Activated CD4-positive, alpha-beta T cell treated with anti-CD3 and anti-CD28 coated beads, Interleukin-2, amount 50 U/mL, for 4 hours (primary cell): ENCODE measurements at places on chromosomes 6 and 20.

DNA sequence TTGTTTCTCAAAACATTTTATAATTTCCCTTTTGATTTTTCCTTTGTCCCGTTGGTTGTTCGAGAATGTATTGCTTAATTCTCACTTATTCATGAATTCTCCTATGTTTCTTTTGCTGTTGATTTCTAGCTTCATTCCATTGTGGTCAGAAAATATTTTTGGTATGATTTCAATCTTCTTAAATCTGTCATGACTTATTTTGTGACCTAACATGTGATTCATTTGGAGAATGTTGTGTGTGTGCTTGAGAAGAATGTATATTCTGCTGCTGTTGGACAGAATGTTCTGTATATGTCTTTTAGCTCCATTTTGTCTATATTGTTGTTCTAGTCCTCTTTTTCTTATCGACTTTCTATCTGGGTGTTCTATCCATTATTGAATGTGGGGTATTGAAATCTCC, 286.2 kb upstream of the RNF217 start:
- DNase-seq, result no peak

DNA sequence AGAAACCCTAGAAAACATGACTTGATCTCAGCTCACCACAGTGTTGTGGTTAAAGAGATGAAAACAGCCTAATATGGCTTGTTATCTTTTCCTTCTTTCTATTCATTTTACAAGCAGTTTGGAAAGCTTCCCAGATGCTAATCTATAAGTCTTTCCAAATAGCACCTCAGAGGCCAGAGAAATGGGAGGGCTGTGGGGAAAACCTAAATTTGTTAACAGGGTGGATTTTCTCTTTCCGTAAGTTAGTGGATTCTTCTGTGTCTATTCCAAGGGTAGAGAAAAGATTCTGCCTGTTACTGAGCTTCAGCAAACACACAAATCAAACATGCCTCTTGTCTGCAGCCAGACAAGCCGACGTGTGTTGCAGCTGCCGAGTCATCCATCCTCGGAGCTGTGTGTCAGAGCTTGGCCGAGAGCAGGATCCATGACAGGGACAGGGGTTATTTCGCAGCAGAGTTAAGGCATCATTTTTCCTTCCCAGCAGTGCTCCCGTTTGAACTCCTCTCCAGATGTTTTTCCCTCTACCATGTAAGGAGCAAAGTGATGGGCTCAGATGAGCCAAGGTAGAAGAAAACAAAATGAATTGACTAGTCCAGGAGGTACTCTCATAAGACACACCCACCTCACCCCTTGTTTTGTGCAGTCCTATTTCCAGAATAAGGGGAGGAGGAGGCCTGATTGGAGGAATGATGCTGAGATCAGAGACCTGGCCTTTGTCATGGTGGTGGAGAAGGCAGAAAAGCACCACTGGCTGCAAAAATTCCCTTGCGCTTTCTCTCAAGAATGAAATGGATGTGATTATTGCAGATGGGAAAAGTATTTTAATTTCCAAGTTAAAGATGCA, 560.0 kb downstream of the C6orf118 start:
- DNase-seq, result no peak

GRCh38 chr6:169841251-169841650, 89.8 kb downstream of the ERMARD start:
- DNase-seq, result no peak

DNA sequence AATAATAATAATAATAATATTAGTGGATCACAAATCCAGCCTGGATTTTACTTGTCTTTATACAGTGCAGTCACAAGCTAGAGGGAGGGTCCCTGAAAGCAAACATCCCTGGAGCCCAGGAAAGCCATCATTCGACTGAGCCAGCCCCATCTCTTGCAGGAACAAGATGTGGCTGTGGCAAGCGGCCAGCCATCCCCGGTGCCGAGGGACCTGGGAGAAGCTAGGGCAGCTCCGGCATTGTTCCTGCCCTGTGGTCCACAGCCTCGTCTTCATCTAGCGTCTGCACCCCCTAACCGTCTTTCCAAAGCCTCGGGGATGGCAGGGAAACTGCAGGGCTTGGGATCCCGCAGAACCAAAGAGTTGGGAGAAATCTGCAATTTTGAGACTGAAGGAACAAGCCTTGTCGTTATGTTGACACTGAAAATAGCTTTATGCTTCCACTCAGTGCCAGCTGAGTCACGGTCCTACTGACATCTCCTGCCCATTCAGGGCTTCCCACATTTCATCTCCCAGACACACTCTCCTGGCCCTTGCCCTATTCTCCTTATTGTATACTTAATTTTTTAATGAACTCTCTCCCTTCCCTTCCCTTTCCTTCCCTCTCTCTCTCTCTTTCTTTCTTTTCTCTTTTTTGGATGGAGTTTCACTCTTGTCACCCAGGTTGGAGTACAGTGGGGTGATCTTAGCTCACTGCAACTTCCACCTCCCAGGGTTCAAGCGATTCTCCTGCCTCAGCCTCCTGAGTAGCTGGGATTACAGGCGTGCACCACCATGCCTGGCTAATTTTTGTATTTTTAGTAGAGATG, 62.5 kb upstream of the ZNFX1 start:
- DNase-seq, result no peak

GRCh38 chr6:39906318-39906761, 27.9 kb downstream of the MOCS1 start:
- DNase-seq, result no peak

DNA sequence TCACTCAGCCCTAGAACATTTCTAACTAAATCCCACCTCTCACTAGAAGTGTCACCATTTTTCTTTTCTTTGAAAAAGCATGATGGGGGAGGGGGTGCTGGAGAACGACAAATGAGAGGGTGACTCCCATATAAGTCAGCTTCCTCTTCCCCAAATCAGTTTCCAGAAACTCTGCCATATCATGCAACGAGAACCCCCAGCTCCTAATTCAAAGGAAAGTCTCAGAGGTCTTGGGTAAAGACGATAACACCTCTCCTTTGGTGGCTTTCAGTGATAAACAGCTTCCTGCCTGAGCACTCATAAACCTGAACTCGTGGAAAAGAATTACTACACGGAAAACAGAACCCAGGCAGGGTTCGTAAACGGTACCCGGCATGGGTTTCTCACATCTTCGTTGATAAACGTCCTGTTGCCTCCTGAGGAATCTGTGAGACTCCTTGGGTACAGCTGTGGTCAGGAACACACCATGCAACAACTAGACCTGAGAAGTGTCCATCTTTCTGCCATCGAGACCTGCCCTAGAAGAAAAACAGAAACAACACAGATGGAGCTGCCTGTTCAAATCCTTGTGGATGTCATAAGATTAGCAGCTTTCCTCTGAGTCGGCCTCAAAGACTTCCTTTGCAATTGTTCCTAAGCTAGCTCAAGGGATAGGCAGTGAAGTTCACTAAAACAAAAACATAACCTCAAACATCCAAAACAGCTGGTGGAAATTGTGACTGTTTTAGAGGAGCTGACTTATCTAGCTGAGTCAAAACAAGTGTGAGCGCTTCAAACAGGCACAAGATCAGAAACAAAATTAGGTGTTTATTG, 185.8 kb upstream of the PRDM1 start:
- no peak for DNase-seq

DNA sequence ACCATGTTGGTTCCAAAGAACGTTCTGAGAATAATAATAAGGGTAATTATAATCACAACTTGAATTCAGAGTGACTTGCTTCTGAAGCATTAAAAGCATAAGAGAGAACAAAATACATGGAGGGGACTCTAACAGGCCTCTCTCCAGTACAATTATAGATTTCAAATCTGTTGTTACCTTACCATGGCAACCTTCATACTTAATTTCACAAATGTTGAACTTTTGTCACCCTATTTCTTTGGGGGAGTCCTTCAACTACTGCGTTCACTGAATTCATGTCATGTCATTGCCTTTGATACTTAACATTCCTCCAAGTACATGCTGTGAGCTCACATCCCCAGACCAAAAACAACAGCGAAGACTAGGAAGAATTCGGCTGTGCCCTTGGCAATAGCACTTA, 104.0 kb downstream of the MKKS start:
- DNase-seq, result no peak

- no peak for DNase-seq
Observed at GRCh38 chr20:38128691-38129090, 36.4 kb downstream of the TGM2 start.

- DNase-seq, result no peak
Observed at GRCh38 chr6:15569035-15569995, 93.5 kb downstream of the DTNBP1 start.

GRCh38 chr6:66291905-66292304, 584.9 kb upstream of the EYS start:
- no peak for DNase-seq

DNA sequence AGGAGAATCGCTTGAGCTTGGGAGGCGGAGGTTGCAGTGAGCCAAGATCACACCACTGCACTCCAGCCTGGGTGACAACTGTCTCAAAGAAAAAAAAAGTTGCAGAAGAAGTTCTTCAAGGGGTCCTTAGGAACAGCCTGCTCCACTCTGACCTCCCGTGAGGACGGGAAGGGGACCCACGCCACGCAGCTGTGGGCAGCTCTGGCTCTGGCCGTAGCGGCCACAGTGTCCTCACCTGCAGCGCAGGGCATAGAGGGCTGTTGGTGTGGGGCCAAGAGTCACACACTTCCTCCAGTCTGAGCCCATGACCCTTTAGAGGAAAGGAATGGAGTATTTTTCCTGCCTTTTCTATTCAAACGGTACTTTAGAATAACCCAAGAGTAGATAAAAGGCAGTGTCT, 5.4 kb downstream of the NTSR1 start:
- DNase-seq, result no peak

DNA sequence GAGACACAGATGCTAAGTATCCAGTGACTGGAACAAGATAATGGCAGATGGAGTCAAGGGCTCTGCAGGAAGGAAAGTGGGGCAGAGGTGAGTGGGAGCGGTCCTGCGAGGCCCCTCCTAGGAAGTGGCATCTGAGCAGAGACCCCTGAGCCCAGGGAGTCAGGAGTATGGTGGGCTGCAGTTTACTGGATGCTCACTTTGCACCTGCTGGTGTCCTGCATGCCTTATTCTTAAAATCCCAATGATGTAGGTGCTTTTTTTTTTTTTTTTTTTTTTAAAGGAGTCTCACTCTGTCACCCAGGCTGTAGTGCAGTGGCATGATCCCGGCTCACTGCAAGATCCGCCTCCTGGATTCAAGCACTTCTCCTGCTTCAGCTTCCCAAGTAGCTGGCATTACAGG, 5.6 kb downstream of the CEBPB start:
- no peak for DNase-seq

GRCh38 chr20:36155991-36156390, 1.5 kb downstream of the EPB41L1 start:
- no peak for DNase-seq

- DNase-seq, result no peak
Observed at GRCh38 chr6:105867277-105867676, 218.9 kb upstream of the PRDM1 start.

- DNase-seq, result no peak
Observed at GRCh38 chr6:35231563-35231962, 17.8 kb downstream of the SCUBE3 start.

DNA sequence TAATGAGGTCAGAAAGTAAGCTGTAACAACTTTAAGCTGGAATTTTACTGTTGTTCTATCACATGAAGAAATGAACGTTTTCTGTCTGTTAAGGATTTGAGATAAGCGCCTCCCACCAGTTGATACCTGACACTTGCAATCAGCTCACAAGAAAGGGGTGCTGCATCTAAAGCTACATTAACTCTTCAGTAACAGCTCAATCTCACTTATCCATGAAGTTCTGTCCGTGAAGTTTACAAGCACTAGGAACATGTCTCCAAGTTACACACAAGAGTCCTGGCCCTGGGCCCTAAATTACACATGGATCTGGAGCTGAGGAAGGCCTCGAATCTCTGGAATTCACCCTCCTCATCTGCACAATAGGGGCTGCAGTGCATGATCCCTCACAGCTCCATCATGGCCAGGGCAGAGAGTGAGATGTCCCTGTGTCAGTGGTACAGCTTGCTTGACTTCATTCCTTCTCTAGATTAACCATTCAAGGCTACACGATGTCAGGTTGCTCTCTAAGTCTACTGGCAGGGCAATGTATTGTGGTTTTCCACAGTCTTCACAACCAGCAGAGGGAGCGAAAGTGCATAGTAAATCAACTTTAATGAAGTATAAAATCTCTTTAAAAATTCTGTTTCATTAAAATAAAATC, 182.4 kb upstream of the MCHR2 start:
- no peak for DNase-seq

DNA sequence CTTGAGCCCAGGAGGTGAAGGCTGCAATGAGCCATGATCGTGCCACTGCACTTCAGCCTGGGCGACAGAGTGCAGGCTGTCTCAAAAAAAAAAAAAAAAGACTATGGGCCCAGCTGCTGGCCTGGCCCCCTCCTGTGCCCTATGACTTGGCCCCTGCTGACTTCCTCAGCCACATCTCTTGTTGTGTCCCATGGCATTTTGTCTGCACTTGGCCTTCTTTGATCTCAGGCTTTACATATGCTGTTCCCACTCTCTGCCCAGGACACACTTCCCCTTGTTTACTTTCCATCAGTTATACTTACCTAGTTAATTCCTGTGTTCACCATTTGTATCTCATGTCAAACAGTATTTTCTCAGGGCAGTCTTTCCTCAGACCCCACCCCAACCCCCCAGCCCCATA, 44.5 kb downstream of the RPRD1B start:
- DNase-seq, result no peak

DNA sequence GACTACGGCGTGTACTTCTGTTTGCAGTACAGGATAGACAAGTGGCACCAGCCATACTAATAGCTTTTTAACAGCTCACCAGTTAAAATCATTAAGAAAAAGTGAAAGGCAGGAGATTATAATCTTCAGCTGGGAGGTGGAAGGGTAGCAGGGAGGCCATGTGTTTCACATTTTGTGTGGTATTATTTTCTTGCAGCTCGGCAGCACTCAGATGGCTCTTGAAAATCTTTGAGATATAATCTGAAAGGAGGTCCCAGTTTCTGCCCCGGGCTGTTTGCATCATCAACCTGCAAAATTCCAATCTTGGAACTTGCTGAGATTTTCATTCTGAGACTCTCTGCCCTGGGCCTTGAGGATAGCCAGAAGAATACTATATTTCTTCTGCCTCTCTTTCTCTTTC, 87.5 kb upstream of the HDAC2 start:
- DNase-seq, result no peak

GRCh38 chr20:13449868-13450434, 188.8 kb downstream of the TASP1 start:
- no peak for DNase-seq
